ENCODE measurements at places on chromosomes 5 and 9. TPM values are rescaled to one million over a fixed set of nuclear protein-coding genes. Genes with fewer than 3 reads are reported as not detected.
A peak's percentile ranks its signal among the peaks of the same experiment; 100 is the strongest.

Gene RMND5B
- 38.8 TPM for total RNA-seq

Gene RNF145
- 93.4 TPM for total RNA-seq

GRCh38 chr9:37621273-37622121 is 29.1 kb upstream of the TOMM5 start:
- DNase-seq = no peak

DNA sequence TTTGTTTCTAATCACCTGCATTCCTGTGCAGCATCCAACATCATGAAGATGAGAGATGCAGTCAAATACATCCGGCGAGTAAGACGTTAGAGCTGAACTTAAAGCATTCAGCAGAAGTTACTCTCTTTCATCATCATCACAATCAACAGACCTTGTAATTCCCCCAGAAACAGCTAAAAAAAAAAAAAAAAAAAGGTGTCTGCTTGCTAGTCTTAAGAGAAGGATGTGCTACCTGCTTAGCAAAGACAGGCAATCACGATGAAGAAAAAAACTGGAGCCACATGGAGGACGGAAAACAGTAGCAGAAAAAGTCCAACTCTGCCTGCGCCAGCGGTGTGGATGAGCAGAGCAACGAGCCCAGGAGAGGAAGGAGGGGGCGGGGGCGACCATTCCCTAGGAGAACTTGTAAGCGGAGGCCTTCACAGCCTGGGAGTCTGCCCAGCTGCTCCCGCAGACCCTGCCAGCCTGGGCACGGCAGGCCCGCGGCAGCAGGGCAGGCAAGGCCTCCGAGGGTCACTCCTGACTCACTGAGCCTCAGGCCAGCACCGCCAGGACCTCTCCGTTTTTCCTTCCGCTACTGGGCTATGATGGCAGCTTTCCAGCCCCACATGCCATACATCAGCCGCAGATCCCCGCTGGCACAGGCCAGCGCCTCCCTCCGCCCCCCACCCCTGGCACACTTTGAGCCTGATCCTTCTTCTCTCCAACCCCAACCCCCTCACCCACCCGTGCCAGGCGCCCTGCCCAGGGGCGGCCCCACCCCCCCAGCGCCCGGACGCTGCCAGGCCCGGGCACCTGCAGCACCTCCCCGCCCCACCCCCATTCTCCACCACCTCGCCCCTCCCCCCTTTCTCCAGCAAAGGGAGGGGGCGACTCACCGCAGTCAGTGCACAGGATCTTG is 1.4 kb downstream of the NRG2 start:
- DNase-seq = peak; percentile 90

DNA sequence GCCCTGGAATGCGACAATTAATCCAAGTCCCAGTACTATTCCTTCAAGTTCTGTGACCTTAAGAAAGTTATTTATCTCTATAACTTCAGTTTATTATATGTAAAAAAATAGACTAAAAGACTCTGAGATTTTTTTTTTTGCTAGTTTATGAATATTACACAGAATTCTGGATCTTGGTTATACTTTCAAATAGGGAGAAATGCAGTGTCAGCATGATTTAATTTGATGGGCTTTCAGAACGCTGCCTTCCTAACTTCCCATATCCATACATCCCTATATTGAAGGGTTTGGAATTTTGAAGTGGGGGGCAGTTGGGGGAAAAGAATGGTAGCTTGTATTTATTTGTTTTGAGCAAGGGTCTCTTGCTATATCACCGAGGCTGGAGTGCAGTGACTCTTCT is 98.4 kb upstream of the MEGF10 start:
- no peak for DNase-seq

DNA sequence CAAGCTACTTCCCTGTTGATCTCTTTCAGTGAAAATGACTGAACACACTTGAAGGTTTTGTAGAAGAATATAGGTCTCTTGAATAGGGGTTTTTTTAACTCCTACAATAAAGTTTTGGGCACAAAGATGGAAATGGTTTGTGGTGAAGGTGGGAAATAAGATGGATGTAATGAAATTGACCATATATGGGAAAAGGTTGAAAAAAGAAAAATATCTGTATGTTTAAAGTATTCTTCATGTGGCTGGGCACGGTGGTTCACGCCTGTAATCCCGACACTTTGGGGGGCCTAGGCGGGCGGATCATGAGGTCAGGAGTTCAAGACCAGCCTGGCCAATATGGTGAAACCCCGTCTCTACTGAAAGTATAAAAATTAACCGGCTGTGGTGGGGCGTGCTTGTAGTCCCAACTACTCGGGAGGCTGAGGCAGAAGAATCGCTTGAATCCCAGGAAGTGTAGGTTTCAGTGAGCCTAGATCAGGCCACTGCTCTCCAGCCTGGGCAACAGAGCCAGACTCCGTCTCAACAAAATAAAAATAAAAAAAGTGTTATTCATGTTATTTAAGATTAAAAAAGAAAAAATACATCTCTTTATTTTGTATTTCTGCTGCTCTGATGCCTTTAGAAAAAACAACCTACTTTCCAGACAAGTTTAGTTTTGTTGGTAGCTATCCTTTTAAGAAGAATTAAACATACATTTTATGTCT is 2.2 kb downstream of the RBM27 start:
- DNase-seq = no peak

All from osteocyte (in vitro differentiated cells).